ENCODE measurements at places on chromosomes 16 and 17.

DNA sequence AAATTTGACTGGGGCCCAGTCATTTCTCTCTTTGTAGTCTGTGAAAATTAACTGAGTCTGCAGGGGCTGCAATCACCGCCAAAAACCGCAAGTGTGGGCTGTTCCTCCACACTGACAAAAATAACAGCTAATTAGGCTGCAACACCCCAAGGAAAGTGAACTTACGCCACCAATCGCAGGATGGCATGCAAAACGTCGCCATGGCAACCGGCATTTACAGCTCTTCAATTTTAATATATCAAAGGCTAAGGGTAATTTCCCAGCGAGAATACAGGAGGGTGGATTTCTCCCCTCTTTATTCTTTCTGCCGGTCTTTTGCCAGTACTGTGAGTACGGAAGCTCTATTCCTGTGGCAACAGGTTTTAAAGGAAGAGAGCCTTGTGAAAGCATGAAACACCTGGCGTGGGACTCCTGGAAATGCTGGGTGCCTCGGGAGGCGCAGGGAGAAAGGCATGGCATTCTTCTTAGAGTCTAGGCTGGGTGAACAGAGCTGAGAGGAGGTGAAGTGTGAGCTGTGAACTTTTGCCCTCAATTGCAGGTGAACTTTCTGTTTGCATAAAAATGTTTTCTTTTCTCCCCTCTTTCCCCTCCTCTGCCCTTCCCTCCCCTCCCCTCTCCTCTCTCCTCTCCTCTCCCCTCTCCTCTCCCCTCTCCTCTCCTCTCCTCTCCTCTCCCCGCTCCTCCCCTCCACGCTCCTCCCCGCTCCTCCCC, 399.7 kb downstream of the XYLT1 start:
- DNase-seq, result peak; percentile 69

DNA sequence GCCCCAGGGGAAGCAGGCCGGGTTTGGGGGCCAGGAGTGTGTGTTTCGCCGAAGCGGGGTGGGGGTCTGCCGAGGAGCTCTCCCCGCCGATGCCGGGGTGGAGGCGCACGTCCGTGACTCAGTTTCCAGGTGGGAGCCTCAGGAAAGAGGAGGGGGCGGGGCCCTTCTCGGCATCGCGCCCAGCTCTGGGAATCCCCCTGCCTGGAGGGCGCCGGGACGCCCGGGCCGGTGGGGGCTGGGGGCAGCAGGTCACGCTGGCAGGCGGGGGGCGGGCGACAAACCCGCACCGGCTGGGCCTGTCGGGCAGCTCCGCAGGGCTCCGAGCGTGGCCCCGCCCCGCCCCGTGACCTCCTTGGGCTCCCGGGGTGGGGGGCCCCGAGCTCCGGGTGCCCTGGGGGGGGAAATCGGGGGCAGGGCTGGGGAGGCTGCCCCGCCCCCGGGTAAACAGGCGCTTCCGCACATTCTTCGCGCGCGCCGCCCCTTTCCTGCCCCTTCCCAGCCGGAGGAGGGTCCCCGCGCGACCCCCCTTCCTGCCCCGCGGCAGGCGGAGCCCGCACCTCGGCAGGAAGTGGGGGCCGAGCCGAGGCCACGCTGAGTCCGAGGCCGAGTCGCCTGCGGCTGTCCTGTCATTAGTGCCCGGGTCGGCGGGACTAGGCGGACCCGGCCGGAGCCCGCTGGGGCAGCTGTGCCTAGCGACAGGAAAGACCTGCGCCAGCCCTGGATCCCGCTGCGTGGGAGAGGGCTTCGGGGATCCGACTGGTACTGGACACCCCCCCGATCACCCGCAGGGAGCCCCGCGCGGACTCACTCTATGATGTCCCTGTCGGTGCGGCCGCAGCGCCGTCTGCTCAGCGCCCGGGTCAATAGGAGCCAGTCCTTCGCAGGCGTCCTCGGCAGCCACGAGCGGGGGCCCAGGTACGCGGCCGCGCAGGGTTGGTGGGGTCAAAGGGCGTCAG, 9.3 kb downstream of the RIPOR1 start:
- peak; percentile 17 for DNase-seq

DNA sequence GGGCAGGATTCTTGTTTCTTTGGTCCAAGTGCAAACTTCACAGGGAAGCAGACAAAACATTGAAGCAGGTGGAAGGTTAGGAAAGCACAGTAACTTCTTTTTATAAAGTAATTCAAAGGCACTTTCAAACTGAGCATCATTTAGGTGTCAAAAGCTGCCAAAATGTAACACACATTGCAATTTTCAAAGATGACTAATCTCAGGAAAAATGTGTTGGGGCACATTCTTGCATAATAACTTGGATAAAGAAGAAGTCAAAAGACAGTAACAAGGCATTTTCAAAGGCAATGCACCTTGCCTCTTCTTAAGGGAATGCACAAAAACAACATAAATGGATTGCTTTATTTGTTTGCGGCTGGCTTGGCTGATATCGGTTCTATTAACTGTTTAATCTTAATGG, 3.6 kb downstream of the KCNJ2 start:
- DNase-seq, result no peak

GRCh38 chr17:9239793-9240658, 218.7 kb downstream of the NTN1 start:
- peak; percentile 23 for DNase-seq

DNA sequence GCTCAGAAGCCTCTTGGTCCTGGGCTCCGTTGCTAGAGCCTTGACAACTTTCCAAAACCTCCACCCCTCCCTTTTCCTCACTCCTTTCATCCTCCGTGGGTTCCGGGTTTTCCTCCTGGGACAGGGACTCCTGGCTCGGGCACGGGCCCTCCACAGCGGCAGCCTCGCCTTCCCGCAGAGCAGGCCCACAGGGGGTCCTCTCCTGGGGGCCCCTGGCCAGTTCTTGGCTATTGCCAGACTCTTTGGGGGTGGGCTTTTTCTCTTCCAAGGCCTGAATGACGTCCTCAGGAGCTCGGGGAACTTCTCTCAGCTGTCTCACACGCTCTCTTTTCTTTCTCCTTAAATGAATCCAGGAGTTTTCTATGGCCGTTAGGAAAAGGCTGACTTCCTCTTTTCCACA, 19.3 kb upstream of the MNT start:
- DNase-seq, result no peak

GRCh38 chr17:37212179-37212578, 163.6 kb upstream of the C17orf78 start:
- DNase-seq, result no peak

DNA sequence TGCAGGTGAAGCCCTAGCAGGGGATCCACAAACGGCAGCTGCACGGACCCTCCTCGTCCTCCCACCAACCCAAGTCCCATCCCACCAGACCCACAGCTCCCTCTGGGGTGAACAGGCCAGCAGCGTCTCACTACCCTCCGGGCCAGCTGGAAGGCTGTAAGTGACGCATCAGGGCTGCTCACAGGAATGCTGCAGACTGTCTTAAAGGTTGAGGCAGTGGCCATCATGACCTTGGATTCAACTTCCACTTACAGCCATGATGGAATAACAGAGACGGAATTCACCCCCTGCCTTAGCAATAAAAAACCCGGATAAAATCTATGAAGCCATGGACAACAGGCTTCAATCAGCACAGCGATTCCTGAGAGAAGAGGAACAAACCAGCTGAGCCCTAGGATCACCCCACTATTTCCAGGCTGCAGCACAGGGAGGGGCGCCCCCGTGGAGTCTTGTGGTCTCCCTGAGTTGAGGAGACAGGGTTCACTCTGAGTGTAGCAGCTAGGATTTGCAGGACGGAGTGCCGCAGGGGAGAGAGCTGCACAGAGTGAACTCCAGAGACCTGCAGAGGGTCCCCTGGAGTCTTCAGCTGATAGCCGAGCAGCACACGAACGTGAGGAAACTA, 10.5 kb downstream of the FAM83G start:
- no peak for DNase-seq

DNA sequence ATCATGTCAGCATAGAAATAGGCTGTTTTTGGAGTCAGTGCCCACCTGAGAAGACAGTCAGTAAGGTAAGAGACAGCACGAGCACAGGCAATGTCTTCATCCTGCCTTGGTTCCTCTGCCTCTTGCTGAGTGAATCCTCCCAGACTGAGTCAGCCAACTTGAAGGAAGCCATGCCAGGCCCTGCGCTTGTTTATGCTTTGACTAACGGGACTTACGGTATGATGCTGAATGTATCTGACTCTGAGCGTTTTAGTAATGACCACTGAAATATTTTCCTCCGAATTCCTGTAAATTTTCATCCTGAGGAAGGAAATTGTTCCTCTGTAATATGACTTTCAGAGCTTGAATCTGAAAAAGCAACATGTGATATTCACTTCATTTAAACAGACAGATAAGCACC, 18.0 kb downstream of the C17orf67 start:
- DNase-seq, result no peak

DNA sequence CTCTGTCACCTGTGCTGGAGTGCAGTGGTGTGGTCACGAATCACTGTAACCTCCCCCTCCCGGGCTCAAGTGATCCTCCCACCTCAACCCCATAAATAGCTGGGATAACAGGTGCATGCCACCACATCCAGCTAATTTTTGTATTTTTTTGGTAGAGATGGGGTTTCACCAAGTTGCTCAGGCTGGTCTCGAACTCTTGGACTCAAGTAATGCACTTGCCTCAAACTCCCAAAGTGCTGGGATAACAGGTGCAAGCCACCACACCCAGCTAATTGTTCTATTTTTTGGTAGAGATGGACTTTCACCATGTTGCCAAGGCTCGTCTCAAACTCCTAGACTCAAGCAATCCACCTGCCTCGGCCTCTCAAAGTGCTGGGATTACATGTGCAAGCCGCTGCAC, 86.5 kb downstream of the STH start:
- DNase-seq, result no peak

DNA sequence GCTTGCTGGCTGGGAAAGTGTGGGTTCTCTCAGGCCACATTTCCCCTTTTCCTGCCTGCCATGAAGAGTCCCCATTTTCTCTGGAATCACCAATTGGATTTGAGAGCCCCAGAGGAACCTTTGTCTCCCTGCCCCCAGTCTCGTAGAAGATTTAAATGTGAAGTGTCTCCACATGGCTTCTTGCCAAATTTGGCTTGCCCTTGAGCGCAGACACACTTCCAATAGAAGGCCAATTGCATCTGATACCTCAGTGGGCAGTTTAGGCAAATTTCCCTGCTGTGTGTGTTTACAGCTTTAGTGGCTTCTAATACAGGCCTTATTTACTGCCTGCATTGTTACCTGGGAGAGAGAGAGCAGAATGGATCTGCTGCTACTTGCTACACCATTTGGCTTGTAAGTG, 29.7 kb downstream of the CDK5R1 start:
- no peak for DNase-seq

DNA sequence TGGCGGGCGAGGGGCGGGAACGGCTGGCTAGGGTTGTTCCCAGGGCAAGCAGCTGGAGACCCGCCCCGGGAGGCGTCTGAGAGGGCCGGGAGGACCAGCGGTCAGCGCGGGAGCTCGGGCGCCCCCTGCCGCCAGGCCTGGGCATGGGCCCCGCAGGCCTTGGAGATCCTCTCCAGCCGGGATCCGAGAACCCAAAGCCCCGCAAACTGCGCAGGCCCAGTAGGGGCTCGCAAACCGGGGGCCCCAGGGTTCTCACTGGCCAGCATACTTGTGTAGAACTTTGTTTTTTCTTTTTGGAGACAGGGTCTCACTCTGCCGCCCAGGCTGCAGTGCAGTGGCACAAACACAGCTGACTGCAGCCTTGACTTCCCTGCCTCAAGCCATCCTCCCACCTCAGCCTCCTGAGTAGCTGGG, 20.8 kb upstream of the ZNF423 start:
- DNase-seq, result no peak

DNA sequence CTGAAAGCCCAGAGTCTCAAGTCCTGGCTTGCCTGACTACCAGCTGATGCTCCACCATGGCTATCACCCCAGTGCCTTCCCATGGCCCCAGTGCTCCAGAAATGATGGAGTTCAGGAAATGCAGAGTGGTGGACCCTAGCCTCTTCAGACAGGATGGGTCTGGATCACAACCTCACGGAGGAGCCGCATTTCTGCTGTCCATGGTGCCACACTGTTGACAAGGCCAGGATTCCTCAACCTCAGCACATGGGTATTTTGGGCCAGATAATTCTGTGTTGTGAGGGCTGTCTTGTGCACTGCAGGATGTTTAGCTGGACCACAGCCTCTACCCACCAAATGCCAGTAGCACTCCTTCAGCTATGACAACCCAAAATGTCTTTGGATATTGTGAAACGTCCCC, 6.7 kb upstream of the CRHR1 start:
- no peak for DNase-seq

GRCh38 chr17:41800601-41801373, 11.0 kb downstream of the P3H4 start:
- no peak for DNase-seq

GRCh38 chr16:3400446-3400778, 392 bp downstream of the ZSCAN32 start:
- no peak for DNase-seq

DNA sequence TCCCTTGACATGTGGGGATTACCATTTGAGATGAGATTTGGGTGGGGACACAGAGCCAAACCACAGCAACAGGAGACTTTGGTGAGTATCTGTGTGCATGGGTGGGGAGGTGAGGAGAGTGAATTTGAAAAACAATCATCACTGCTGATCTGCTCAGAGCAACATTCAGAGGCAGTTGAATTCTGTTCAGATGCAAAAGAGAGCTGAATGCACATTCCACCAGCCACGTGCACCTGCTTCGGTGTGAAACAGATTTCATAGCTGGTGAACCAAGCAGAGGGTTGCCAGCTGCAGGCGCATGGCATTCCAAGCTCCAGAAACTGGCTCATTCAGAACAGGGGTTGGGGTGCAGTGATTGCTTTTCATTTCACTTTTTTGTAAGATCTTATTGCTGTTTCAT, 233.1 kb upstream of the FOXF1 start:
- DNase-seq, result no peak

DNA sequence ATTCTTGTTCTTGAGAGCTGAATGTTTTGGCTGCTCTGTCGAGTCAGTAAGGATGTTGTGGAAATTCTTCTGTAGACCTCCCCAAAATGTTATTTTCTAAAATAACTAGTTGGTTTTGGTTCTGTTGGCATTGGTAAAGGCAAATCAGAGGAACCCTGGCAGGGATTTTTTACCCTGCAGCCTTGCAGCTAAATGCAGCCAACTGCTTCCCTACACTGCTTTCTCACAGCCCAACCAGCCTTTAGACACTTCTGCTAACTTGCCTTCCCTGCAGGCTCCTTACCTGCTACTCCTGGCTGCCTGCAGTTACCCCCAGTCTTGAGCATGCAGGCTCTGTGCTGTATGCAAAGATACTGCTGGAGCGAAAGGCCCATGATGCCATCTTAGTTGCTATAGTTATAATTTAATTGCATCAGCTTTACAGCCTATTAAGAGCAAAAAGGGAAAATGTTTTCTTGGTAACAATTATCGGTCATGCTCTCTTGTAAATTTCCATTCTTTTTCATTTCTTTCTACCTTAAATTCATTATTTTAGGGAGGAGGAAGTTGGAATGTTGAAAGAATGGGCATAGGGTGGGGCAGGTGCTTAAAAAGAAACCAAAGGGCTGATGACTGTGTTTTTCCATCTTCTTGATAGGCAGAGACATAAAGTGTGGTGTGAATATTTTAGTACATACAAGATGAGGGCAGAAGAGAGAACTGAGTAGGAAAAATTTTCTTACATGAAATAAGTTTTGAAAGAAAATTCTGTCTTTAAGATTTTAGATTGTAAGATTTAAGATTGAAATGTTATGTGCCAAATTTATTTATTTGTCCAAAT, 20.0 kb downstream of the NUP93 start:
- no peak for DNase-seq

GRCh38 chr17:62105861-62106260, 40.8 kb upstream of the MED13 start:
- DNase-seq, result no peak

GRCh38 chr16:71426880-71427615, 14.8 kb downstream of the TLE7 start:
- no peak for DNase-seq
